ENCODE measurements at places on chromosomes 2 and 18.

DNA sequence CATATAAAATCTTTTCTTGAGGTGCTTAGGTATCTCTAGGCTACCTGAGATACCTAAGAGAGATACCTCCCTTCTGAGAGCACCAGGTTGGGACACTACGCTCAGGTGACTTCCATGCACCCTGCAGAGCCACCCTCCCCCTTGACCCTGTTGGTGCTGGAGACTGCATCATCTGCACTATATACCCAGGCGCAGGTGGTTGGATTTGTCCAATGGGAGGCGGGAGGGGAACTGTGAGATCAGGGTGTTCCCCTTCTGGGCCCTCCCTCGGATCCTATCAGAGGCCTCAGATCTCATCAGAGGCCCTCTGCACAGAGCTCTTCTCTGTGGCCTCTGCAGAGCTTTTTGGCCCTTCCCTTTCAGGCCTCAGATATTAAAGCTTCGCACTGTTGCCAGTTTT, 158.4 kb downstream of the SH3RF3 start:
- no peak for DNase-seq

DNA sequence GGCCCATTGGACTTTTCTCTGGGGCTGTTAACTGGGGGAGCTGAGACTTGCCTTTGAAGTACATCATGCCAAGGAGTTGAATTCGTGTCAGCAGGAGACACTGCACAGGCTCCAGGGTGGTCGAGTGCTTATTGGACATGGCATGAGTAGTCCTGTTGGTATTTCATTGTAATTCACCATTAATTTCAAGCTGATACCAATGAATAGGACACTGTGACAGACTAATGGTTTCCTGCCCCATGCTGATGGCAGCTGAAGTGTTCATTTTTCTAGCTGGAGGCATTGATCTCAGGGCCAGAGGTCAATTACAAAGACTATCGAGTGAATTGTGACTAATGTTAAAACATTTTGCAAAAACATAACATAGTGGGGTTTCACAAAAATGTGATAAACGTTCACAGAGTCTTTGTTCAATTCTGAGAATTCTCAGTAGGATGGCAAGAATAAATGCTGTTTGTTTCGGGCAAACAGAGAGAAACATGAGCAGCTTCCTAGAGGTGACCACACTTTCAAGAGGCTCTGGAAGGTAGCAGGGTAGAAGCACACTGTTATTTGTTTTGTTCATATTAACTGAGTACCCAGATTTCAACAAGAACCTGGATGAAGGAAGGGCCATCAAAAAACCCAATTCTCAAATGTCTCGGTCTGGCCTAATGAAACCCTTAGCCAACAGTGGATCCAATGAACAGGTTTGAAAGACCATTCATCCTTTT, 90.6 kb upstream of the ARL4C start:
- no peak for DNase-seq

DNA sequence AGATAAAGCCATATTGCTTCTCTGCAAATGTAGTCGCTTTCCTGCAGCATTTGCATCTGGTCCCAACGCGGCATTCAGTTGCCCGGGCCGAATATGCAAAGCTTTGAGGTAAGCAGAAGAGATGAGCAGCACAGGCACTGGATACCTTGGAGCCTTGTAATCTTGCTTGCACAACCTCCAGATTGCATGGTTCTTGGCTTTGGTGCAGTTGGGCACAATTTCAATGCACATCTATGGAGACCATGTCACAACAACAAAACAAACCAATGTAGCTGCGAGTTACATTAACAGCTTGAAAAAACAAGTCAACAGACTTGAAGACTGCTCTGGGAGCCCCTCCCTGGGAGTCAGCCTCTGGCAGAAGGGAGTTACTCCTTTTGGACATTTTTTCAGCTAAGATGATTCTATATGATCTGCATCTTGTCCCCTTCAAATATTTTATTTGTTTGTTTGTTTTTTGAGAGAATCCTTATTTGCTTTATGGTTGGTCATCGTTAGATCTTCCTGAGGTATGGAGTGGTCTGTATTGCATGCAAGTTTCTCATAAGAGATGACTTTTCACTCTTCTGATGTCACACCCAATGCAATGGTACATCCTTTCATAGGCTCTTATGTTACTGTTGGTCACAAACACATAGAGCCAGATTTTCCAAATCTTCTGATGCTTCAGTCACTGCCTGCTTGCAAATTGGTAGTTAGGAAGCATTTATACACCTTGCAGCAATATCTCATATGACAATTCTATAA, 113.5 kb downstream of the EFEMP1 start:
- DNase-seq = no peak

GRCh38 chr18:57433934-57434535, 1.1 kb upstream of the ONECUT2 start:
- DNase-seq = no peak

GRCh38 chr18:38038242-38038641, 472.6 kb upstream of the CELF4 start:
- DNase-seq = no peak

- DNase-seq = no peak
Observed at GRCh38 chr2:144702051-144702450, 182.1 kb upstream of the ZEB2 start.

DNA sequence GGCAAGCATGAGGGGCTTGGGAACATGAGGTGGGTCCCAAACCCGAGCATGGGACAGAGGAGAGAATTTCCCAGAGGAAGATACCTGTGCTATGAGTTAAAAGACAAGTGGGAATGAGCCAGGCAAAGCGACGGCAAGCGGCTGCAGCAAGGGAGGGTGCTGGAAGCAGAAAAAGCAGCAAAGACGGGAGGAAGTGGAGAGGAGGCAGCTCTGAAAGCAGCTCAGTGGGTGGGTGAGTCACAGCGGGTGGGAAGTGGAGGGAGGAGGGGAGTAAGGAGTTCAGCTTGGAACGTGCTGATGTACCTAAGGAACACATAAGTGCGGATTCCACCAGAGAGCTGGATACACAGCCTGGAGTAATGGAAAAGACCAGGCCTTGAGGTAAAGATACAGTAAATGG, 41.4 kb downstream of the THUMPD2 start:
- DNase-seq = no peak

- no peak for DNase-seq
Observed at GRCh38 chr2:177106212-177106611, 106.4 kb upstream of the HNRNPA3 start.

GRCh38 chr2:143333168-143333791, 204.1 kb downstream of the ARHGAP15 start:
- DNase-seq = no peak

DNA sequence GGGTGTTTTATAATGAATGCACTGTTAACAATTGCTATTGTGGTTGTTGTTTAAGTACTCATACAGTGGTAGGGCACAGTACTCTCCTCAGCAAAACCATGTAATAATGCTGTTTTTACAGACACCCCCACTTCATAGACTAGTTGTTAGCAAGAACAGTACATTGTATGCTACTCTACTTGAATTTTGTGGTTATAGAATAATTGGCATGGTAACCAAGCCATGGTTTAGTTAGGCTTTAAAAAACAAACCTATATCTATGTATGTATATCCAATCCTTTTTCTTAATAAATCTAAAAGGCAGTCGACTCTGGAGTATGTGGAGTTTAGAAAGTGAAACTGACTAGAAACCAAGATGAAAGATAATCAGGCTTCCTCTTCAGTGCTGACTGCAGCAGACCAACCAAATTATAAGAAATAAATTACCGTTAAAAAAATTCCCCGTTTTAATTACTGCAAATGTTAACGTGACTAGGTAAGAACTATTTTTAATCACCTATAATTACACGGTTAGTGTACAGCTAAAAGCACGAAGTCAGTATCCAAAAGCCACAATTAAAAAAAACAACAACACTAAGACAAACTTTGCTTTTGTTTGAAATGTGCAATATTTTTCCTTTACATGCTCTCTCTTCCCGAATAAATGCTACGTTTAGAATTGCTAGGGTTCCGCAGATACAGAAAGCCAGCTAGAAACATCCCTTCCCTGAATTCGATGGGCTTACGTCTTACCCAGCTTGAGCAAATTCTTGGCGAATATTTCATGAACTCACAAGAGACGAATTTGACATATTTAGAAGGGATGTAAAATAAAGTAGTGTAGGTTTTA, 113.3 kb upstream of the SERTAD2 start:
- DNase-seq = no peak

GRCh38 chr2:102000813-102001766, 9.3 kb downstream of the IL1R2 start:
- DNase-seq = no peak

- DNase-seq = no peak
Observed at GRCh38 chr2:26670171-26670570, 22.4 kb upstream of the KCNK3 start.

GRCh38 chr18:63956755-63957154, 7.7 kb downstream of the HMSD start:
- no peak for DNase-seq

GRCh38 chr2:126878601-126879000, 20.1 kb upstream of the TEX51 start:
- no peak for DNase-seq

DNA sequence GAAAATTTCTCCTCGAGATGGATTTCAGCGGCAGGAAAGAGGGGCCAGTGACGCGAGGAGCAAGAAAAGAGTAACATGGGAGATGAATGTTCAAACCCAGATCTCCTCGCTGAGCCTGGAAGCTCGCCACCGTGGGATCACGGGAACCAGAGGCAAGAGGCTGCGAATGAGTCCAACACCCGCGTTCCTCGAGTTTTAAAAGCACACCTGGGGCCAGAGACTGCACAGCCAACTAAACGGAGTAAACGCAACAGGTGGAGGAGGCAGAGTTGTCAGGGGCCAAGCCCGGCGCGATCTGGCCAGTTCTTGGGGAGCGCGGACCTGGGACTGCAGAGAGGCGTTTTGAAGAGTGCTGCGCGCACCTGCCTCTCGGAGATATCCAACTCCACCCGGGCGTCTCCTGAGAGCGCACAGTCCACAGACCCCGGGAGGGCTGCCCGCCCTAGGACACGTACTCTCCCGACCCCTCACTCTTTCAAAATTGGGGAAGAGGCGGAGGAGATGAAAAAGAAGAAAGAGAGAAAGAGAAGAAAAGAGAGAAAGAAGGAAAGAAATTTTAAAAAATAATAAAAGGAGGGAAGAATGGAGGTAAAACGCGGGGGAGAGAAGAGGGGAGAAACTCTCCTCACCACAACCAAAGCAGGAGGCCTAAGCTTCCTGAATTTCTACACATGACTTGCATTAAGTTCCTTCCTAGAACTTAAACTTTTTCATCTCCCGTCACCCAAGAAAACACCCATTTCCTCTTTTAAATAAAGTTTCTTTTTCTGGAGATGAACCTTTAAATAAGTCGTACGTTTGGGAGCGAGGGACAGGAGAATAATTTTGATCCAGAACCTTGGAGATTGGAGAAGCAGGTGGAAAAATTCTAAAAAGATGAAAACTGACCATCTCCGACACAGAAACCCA, 5.3 kb upstream of the PAX3 start:
- no peak for DNase-seq

GRCh38 chr2:167289651-167290410, 401.6 kb downstream of the XIRP2 start:
- no peak for DNase-seq

DNA sequence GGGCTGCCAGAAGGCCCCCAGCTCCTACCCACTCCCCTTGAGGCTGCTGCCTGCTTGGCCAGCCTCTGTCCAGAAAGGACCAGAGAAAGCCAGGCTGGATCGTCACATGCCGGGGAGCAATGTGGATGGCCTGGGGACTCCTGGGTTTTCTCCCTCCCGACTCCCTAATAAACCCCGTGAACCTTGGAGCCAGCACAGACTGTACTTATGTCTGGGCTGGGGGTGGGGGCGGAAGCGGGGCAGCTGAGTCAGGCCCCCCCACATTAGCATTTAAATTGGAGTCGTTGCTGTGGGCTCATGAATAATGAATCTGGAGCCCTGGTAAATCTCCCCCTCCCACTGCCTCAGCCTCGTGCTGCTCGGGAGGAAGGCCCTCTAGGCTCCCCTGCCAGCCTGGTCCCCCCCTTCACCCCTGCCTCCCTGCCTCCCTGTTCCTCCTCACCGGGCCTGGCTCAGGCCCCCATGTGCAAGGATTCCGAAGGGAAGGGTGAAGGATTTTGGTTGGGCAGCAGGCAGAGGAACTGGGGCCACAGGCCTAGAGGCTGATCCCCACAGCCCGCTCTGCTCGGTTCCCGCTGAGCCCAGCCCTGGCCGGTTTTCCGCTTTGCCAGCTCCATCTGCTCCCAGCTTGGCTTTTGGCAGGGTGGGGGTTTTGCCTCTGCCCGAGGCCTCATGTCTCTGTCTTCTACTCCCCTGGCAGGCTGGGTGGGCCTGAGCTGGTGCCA, 7.3 kb upstream of the ASIC4 start:
- no peak for DNase-seq

GRCh38 chr18:57741273-57741672, 61.8 kb downstream of the ATP8B1 start:
- no peak for DNase-seq

DNA sequence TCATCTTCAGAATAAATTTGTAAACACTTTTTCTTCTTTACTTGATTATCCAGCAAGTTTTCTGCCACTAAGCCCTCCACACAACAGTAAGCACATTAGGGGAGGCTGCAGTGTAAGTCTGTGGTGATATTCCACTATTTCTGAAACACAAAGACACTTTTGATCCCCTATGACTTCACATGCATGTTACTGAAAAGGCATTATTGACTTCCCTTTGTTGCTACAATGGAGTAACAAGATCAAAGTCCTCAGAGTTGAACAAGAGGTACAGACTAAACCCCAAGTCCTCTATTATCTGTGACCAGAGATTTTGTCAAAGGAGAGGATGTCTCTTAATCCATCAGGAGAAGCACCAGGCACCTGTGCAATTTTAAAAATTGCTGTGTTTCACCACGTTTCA, 157.9 kb downstream of the CD226 start:
- no peak for DNase-seq

- DNase-seq = no peak
Observed at GRCh38 chr2:15959331-15960153, 19.2 kb downstream of the MYCN start.

DNA sequence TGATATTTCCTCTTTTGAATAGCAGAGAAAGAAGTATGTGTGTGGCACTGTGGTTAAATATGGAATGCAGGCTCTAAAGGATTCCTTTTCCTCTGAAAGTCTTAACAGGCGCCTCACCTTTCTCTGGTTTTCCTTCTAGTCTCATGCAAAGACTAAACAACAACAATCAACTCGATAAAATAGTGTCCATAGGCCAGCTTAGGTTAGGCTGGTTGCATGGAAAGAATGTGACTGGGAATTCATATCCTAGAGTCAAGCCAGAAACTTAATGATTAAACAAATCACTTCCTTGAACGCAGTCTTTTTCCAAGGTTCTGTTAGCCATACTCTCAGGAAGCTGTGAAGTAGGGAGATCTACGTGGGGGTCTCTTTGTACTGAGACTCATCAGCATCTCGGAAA, 800.8 kb upstream of the ID2 start:
- no peak for DNase-seq

- no peak for DNase-seq
Observed at GRCh38 chr18:70377317-70377799, 88.5 kb downstream of the SOCS6 start.

GRCh38 chr2:20073460-20073859, 22.0 kb upstream of the LAPTM4A start:
- DNase-seq = no peak
